AG04450 (cell line): ENCODE measurements at places on chromosomes 6 and 20.

GRCh38 chr20:36881888-36882287 lies 6.0 kb downstream of the TLDC2 start:
- DNase-seq: no peak

GRCh38 chr6:127486934-127487333 lies 27.7 kb upstream of the KIAA0408 start:
- no peak for DNase-seq

DNA sequence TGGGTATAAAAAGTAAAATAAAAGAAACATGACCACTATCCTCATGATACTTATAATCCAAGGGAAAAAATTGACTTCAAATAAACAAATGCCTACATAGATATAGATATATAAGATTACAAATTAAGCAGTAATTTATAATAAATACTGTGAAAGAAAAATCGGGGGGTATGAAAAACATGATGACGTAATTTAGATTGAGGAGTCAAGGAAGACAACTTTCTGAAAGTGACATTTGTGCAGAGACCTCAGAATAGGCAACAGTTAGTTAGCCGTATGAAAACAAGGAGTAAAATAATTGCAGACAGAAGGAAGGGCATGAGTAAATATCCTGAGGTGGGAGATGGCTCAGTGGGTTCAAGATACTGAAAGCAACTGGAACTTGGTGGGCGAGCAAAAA lies 28.2 kb upstream of the RAB23 start:
- DNase-seq: no peak

DNA sequence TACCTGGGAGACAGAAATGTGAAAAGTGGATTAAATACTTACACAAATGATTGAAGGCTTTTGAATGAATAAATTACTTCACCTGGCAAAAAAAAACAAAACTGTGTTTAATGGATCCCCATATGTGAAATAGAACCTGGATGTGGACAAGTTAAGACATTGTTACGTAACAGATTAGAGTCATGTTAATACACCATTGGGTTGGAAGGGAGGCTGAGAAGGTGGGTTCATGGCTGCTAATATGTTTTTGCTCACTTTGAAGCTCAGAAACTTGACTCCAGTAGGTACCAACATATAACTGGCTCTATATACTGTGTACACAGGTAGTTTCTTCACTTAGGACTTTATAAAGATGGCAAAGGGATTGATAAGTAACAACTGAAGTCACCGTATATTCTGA lies 21.4 kb upstream of the TENT5A start:
- DNase-seq: no peak

- no peak for DNase-seq
These were observed 7.6 kb downstream of the PTPN1 start for GRCh38 chr20:50517817-50518154.

- DNase-seq: peak; percentile 74
These were observed 3.0 kb downstream of the CASS4 start for GRCh38 chr20:56414842-56415765.
